GM23248 (cell line): ENCODE measurements at places on chromosomes 5 and 9. TPM values are rescaled to one million over a fixed set of nuclear protein-coding genes. Genes with fewer than 3 reads are reported as not detected.

DNA sequence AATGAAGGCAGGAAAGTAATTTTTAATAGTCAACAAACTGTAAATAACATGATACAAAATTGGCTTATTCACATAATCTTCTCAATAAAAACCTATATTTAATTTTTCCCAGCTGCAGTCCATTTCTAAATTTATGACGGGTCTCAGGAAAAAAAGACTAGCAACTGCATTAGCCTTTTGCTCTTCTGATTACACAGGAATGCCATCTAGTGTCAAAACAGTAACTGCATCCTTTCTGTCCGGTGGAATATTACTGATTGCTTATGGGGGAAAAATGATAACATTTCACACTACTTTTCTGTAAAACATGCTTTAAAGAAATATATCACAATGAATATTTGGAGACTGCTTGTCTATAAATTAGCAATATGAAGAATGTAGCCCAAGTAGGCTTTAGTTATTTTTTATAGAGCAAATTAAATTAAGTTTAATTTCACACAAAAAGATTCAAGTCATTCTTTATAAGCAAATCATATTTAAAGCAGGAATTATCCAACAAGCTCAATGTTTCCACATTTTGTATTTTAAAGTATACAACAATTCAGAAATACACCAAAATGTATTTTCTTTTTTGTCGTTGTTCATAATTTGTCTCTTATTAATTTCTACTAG is 534.7 kb downstream of the CDH10 start:
- H3K4me1 ChIP-seq = 0 out of 2 replicates have a peak, but pooled peaks cover 5% of the 10 kb centered on the region
- H3K27ac ChIP-seq = no peak overlapping the region
- no peaks in the 10 kb centered on the region for H3K36me3 ChIP-seq
- H3K27me3 ChIP-seq = no peaks in the 10 kb centered on the region
- no peak overlapping the region for H3K4me3 ChIP-seq

GRCh38 chr9:20043035-20043434 is 254.2 kb upstream of the SLC24A2 start:
- H3K36me3 ChIP-seq = no peaks in the 10 kb centered on the region
- DNase-seq = no peak
- no peak overlapping the region for H3K4me3 ChIP-seq
- peaks cover 12% of the 10 kb centered on the region; the same call in 1 of the 2 replicates for H3K27me3 ChIP-seq
- no peaks in the 10 kb centered on the region for H3K4me1 ChIP-seq
- H3K27ac ChIP-seq = no peak overlapping the region

DNA sequence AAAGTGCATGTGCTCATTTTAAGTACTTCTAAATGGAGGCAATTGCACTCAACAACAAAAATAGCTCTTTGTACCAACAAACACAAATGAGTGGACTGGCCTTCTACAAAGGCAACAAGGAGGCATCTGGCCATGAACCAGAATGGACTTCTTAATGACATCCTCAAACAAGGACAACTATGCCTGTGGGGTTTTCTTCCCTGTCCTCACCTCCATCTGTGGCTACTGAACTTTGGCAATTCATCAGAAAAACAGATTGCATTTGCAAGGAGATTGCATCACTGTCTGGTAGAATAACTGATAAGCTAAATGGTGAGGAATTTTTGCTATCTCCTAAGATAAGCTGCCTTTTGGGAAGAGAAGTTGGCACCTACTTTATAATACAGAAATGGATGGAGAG is 447.3 kb upstream of the CCNG1 start:
- no peak overlapping the region for H3K27ac ChIP-seq
- no peaks in the 10 kb centered on the region for H3K36me3 ChIP-seq
- DNase-seq = no peak
- H3K27me3 ChIP-seq = no peaks in the 10 kb centered on the region
- H3K4me3 ChIP-seq = no peak overlapping the region

The OR13C5 gene
- not detected in 2 replicates for total RNA-seq

- no peak overlapping the region for H3K4me3 ChIP-seq
- no peak for DNase-seq
- no peaks in the 10 kb centered on the region for H3K36me3 ChIP-seq
- H3K27ac ChIP-seq = no peak overlapping the region
- no peaks in the 10 kb centered on the region for H3K4me1 ChIP-seq
These were observed 18.3 kb downstream of the BRD3OS start for GRCh38 chr9:134043531-134043988.

- no peaks in the 10 kb centered on the region for H3K36me3 ChIP-seq
- no peak overlapping the region for H3K4me3 ChIP-seq
- H3K27ac ChIP-seq = no peak overlapping the region
- no peaks in the 10 kb centered on the region for H3K27me3 ChIP-seq
- no peak for DNase-seq
These were observed 109.0 kb downstream of the ATP10B start for GRCh38 chr5:160743027-160743426.

- no peaks in the 10 kb centered on the region for H3K36me3 ChIP-seq
- H3K4me3 ChIP-seq = no peak overlapping the region
- no peak overlapping the region for H3K27ac ChIP-seq
- DNase-seq = no peak
- no peaks in the 10 kb centered on the region for H3K4me1 ChIP-seq
- no peaks in the 10 kb centered on the region for H3K27me3 ChIP-seq
These were observed 536.3 kb upstream of the PTPRD start for GRCh38 chr9:11149065-11149464.

DNA sequence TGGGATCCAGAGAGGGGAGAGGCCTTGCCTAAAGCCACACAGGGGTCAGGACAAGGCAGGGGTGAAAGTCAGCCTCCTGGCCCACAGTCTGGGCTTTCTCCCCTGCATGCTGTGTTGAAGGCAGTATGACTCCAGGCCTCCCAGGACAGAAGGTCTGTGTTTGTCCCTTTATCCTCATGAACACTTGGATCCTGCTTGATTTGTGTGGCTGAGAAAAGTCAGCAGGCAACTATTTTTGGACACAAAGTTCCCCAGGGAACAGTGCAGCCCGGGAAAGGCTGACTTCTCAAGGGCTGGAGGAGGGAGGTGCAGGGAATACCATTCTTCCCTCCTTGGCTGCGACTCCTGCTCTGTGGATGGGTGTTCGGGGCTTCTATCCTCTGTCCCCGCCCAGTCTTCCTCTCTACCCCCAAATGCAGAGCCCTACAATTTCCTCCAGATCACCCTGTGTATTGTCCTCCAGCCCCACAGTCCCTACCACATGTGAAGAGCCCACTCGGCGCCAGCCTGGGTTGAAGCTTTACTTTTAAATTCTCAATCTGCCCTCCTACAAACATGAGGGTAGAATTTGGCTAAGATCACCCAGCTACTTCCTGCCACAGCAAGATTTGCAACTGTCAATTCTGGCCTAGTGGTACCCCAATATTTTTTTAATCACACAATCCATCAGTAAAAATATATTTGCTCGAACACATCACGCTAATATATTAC is 4.1 kb downstream of the AKNA start:
- peak; percentile 85 for DNase-seq
- H3K27ac ChIP-seq = peak overlapping the region; percentile 87
- H3K4me1 ChIP-seq = peaks cover 34% of the 10 kb centered on the region
- peaks cover 7% of the 10 kb centered on the region; the same call in 1 of the 2 replicates for H3K36me3 ChIP-seq
- H3K27me3 ChIP-seq = no peaks in the 10 kb centered on the region

DNA sequence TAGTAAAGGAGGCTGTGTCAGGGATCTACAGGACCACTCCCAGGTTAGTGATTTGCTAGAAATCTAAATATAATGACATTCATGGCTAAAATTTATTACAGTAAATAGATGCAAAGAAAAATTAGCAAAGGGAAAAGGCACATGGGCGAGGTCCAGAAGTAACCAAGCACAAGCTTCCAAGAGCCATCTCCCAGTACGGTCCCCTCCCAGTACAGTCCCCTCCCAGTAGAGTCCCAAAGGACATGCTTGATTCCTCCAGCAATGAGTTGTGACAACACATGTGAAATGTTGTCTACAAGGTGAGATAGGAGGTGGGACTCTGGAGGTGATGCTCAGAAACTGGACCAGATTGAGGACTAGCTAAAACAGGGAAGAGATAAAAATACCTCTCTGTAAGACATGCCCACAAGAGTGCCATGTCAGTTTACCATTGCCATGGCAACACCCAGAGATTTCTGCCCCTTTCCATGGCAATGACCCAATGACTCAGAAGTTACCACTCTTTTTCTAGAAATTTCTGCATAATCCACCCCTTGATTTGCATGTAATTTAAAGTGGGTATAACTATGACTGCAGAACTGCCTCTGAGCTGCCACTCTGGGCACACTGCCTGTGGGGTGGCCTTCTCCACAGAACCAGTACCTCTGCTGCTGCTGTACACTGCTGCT is 27.9 kb upstream of the CEMIP2 start:
- H3K4me3 ChIP-seq = no peak overlapping the region
- no peak overlapping the region for H3K27ac ChIP-seq
- no peak for DNase-seq
- H3K27me3 ChIP-seq = no peaks in the 10 kb centered on the region
- H3K36me3 ChIP-seq = no peaks in the 10 kb centered on the region
- peaks cover 11% of the 10 kb centered on the region; the same call in 1 of the 2 replicates for H3K4me1 ChIP-seq

DNA sequence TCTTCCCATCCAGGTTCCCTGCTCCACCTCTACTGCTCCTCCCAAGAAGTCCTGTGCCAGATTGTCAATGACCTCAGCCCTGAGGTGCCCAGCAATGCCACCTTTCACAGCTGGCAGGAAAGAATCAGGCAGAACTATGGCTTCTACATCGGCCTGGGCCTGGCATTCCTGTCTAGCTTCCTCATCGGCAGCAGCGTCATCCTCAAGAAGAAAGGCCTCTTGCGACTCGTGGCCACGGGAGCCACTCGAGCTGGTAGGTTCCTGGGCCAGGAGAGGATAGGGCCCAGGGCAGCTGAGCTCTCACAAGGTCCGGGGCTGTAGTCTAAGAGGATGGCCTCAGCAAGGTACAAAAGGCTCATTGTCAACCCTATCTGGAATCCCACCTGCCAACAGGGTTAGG is 3.1 kb downstream of the NIPAL4 start:
- no peaks in the 10 kb centered on the region for H3K36me3 ChIP-seq
- H3K27ac ChIP-seq = no peak overlapping the region
- H3K27me3 ChIP-seq = peaks cover 22% of the 10 kb centered on the region

GRCh38 chr9:131298341-131298740 is 8.8 kb downstream of the PLPP7 start:
- H3K4me3 ChIP-seq = no peak overlapping the region
- no peaks in the 10 kb centered on the region; the same call in 1 of the 2 replicates for H3K27me3 ChIP-seq
- no peaks in the 10 kb centered on the region for H3K36me3 ChIP-seq
- H3K27ac ChIP-seq = no peak overlapping the region
- H3K4me1 ChIP-seq = no peaks in the 10 kb centered on the region
- no peak for DNase-seq

DNA sequence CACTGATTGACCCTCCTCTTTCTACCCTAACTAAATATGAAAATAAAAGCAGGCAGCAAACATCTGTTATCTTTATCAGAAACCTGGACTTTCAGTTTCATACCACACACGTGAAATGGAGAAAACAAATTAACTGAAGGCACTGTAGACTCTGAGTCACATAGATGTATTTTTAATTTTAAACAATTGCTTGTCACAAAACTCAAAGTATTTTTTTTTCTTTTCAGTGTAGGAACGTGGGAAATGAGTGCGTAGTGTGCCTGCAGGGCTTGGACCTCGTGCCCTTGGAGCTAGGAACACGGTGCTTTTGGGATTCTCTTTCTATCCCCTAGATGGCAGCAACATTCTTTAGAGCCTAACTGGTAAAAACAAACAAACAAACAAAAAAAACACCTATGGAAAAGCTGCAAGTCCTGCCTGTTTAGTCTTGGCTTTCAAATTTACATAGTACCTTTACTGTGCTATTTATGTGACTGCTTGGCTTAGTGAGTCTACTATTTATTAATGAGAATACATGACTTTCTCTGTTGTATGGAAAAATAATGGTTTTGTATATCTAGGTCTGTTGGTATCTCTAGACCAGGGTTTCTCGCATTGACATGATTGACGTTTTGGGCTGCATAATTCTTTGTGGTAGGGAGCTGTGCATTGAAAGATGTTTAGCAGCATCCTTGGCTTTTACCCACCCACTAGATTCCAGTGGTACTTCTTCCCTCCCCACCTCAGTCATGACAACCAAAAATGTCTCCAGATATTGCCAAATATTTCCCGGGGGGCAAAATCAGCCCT is 16.8 kb upstream of the ACTBL2 start:
- peaks cover 15% of the 10 kb centered on the region for H3K4me1 ChIP-seq
- H3K36me3 ChIP-seq = no peaks in the 10 kb centered on the region
- no peaks in the 10 kb centered on the region for H3K27me3 ChIP-seq
- peak overlapping the region; percentile 40 for H3K4me3 ChIP-seq

The TNFSF15 gene
- total RNA-seq = under 0.01 TPM in 1 of 2 replicates, not detected in the other

- no peaks in the 10 kb centered on the region for H3K27me3 ChIP-seq
- H3K4me1 ChIP-seq = no peaks in the 10 kb centered on the region
- H3K4me3 ChIP-seq = no peak overlapping the region
- H3K36me3 ChIP-seq = no peaks in the 10 kb centered on the region
- H3K27ac ChIP-seq = no peak overlapping the region
These were observed 16.7 kb downstream of the PRLR start for GRCh38 chr5:35213608-35214007.

The IL13 gene
- total RNA-seq = not detected in 2 replicates

- no peak overlapping the region for H3K27ac ChIP-seq
- H3K4me3 ChIP-seq = no peak overlapping the region
- no peaks in the 10 kb centered on the region for H3K36me3 ChIP-seq
- H3K4me1 ChIP-seq = peaks cover 39% of the 10 kb centered on the region
These were observed 69.3 kb upstream of the NIPAL4 start for GRCh38 chr5:157390551-157391297.

- H3K27me3 ChIP-seq = no peaks in the 10 kb centered on the region
- no peak for DNase-seq
- no peaks in the 10 kb centered on the region for H3K4me1 ChIP-seq
- H3K4me3 ChIP-seq = no peak overlapping the region
- H3K36me3 ChIP-seq = no peaks in the 10 kb centered on the region
These were observed 329.5 kb downstream of the ICE1 start for GRCh38 chr5:5751987-5752386.

The RIGI gene
- total RNA-seq = 5.4 and 8.2 TPM in 2 replicates

The PAX5 gene
- total RNA-seq = not detected in 2 replicates

- H3K4me1 ChIP-seq = no peaks in the 10 kb centered on the region
- peaks cover 15% of the 10 kb centered on the region for H3K27me3 ChIP-seq
- no peak for DNase-seq
- H3K4me3 ChIP-seq = no peak overlapping the region
- no peaks in the 10 kb centered on the region for H3K36me3 ChIP-seq
These were observed 374.1 kb downstream of the DEPDC1B start for GRCh38 chr5:60325870-60326269.

- no peak for DNase-seq
- H3K36me3 ChIP-seq = no peaks in the 10 kb centered on the region
- H3K4me1 ChIP-seq = no peaks in the 10 kb centered on the region
- no peak overlapping the region for H3K27ac ChIP-seq
- H3K27me3 ChIP-seq = no peaks in the 10 kb centered on the region
These were observed 385.0 kb upstream of the TRPC7 start for GRCh38 chr5:136750224-136750862.

The PLPP7 gene
- 0.13 and 0.32 TPM in 2 replicates for total RNA-seq

The PTBP3 gene
- 26.5 and 62.6 TPM in 2 replicates for total RNA-seq

The GCNT4 gene
- total RNA-seq = 1.4 and 2.8 TPM in 2 replicates

The PDZD2 gene
- total RNA-seq = not detected in 2 replicates

The LVRN gene
- 0.32 TPM in 1 of 2 replicates, not detected in the other for total RNA-seq

- no peak overlapping the region for H3K27ac ChIP-seq
- no peak overlapping the region for H3K4me3 ChIP-seq
- peak; percentile 33 for DNase-seq
- H3K27me3 ChIP-seq = no peaks in the 10 kb centered on the region
- H3K36me3 ChIP-seq = no peaks in the 10 kb centered on the region
These were observed 2.7 kb upstream of the LARS1 start for GRCh38 chr5:146185161-146185560.

The SV2C gene
- total RNA-seq = not detected in 2 replicates

GRCh38 chr9:120820095-120820494 is 22.6 kb downstream of the PSMD5 start:
- H3K4me1 ChIP-seq = no peaks in the 10 kb centered on the region
- H3K36me3 ChIP-seq = peaks cover 69% of the 10 kb centered on the region
- no peak for DNase-seq
- H3K4me3 ChIP-seq = no peak overlapping the region
- H3K27me3 ChIP-seq = no peaks in the 10 kb centered on the region
- H3K27ac ChIP-seq = no peak overlapping the region
